GM19239 (cell line): ENCODE measurements at places on chromosomes 6 and 20.

- DNase-seq = no peak
These were observed 88.3 kb downstream of the SLX4IP start for GRCh38 chr20:10523443-10523842.

DNA sequence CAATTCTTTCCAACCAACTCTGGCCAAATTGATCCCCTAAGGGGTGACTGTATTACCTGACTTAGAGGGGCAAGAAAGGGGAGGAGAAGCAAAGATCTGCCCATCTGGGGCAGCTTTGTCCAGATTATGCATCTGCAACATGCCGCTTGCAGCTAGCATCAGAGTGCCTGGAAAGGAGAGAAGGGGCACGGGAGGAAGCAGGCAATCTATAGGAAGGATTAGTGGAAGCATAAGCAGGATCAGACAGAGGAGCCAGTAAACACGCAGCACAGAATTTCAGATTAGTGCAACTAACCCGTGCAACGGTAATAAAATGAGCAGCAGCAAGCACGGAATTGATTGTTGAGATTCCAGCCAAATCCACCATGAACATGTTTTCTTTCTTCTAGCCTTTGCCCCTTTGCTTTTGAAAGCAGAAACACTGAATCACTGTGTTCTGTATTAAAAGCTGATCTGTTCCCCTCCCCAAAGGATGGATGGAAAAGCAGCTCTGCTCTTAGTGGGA is 643.6 kb upstream of the CHD6 start:
- no peak for DNase-seq

DNA sequence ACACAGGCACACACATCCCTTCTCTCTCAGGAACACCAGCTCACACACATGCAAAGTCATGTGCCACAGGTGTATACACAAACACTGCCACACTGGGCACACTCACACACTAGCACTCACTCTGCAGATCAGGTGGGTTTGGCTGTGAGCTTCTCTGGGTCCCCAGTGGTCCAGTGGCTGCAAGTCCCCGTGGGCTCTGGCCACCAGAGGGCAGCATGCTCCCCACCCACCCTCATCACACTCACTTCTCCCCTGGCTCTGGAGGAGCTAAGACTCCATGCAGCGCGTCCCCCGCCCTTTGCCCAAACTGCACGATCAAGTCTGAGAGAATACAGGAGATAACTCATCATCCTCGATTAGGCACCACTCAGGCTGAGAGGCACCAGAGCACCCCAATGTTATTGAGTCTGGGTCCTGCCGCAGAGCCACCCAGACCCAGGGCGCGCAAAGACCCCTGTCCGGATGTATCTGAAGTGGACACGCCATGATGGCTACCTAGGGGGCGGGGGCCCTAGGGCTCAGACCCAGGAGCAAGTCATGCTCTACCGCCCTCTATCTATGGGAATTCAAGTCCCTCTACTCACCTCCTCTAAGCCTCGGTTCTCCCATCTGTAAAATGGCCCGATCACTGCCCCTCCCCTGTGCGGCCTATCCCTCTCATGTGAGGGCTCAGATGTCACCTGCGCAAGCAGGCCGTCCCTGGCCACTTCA is 90.5 kb downstream of the GRM4 start:
- peak; percentile 77 for DNase-seq

DNA sequence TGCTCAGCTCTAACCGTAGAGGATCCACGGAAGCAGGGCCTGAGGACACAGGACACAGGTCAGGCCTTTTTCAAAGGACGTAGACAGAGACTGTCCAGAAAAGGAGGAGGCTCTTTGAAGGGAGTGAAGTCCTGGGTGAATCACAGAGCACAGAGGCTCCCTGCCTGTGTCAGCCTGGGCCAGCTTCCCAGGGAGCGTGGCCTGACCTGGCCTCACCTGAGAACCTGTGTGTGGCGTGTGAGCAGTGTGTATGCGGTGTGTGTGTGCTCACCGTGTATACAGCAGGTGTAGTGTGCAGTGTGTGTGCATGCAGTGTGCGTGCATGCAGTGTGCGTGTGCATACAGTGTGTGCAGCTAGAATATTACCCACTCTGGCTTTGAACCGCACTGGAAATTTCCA is 56.0 kb upstream of the FNDC1 start:
- no peak for DNase-seq

- no peak for DNase-seq
These were observed 318.0 kb downstream of the THBS2 start for GRCh38 chr6:168935628-168936010.

DNA sequence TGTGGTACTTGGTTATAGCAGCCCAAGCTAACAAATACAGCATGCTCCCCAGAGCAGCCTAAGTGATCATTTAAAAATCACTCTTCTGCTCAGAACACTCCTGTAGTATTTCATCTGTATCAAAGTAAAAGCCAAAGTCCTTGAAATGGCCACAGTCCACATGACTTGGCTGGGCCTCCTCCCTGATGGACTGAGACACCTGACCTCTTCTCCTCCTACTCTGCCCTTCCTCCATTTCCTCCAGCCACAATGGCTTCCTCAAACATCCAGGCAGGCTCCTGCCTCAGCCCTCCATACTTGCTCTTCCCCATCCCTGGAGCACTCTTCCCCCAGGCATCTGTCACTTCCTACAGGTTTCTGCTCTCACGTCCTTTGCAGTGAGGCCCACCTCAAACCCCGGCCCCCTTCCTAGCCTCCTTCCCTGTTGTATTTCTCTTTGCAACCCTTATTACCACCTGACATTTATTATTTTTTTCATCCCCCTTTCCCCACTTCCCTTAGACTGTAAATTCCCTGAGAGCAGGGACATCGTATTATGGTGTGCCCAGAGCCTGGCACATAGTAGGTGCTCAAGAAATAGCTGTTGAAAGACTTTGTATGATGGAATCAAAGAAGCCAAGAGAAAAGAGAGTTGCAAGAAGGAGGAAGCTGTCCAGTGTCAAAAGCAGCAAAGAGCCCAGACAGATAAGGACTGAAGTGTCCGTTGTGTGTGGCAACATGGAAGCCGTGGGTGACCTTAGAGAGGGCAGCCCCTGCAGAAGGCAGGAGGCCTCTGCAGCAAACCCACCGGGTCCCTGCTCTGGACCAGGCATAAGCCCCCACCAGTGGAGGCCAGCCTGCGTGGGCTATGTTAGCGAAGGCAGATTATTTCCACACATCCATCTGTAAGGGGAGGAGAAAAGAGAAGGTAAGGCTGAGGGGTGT is 87.5 kb downstream of the TRERF1 start:
- DNase-seq = no peak
